ENCODE measurements at places on chromosomes 1 and 21.
A peak's percentile ranks its signal among the peaks of the same experiment; 100 is the strongest.

DNA sequence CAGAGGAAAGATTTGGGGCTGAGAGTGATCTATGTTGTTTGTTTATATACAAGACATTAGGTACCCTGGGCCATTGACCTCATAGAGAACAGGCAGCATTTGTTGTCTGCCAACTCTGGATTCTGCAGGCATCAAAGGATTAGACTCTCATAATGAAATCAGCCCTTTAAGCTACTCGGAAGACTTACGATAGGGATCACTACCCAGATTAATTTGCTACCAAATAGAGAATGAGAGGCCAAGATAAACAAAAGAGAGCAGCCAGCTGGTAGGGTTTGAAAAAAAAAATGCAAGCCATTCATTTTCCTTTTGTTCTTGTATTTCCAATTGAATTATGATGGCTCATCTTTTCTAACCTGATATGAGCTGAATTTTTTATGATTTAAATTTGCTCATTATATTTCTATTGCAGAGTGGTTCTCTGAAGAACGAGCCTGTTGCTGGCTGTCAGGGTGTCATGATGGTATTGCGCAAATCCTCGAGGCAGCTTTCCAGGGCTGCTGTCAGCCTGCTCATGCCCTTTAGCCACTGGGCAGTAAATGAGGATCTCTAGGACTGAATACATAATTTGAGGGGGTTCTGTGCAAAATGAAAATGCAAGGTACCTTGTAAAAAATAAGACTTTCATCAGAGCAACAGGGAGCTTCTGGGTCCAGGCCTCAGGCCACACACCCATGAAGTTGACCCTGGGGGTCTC lies 116.4 kb upstream of the KCNJ15 start:
- peak; percentile 82 for DNase-seq

DNA sequence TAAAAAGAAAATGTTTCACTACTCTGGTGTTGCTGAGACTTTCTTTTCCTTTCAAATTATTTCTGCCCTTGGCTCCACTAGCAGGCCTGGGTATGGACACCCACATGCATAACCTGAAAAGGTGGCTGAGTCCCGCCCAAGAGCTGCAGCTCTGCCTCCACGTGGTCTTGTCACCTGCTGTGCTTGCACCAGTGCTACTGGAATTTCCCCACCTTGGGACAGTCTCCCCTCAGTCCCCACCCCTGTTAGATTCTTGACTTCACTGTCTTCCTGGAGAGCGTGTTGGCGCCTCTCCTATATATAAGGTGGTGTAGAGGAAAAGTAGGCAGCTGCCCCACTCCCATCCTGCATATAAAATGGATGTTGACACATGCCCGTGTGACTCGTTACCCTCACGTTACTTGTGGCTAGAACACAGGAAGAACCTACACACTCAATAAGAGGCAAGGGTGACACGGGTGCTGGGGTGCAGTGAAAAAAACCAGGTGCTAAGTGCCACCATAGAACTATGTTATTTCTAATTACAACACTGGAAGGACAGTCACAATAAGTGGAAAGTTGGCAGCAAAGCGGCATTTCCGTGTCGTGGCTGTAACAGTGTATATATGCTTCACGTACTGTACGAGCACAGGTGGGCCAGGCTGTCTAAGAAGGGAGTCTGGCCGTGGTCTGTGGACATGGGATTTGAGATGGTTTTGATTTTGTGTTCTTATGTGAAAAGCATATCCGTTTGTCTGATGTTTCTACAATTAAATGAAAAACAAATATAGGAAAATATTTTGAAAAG lies 61.0 kb downstream of the POFUT2 start:
- DNase-seq: peak; percentile 36

DNA sequence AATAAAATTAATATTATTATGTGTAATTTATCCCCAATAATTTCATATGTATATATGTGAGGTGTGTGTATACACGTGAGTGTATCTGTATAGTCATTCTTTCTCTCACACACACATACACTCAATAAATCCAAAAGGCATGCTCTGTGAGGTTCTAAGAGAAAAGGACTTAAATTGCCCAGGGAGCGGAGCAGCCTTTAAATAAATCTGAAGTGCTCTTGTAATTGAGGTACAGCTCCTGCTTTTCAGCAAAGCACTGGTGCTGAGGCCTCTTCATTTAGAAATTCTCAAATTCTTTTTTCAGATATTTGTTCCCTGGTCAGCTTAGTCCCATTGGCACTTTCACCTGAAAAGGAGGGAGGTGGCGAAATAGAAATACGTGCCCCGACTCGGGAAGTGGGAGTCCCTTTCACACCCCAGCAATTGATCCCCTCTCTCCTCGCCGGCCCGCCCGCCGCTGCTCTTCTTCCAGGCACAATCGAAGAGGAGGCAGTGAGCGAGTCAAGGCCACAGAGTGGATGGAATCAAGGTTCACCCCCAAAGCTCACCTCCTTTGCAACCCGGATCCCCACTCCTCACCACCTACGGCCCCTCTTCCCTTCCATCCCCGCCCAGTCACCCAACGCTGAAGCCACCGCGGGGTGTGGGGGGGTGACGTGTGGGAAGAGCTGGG lies 944 bp downstream of the PLPPR5 start:
- DNase-seq: no peak

GRCh38 chr1:218347336-218347722 lies 2.2 kb downstream of the TGFB2 start:
- peak; percentile 73 for DNase-seq

GRCh38 chr1:153598309-153599172 lies 14.4 kb downstream of the S100A16 start:
- peak; percentile 77 for DNase-seq

DNA sequence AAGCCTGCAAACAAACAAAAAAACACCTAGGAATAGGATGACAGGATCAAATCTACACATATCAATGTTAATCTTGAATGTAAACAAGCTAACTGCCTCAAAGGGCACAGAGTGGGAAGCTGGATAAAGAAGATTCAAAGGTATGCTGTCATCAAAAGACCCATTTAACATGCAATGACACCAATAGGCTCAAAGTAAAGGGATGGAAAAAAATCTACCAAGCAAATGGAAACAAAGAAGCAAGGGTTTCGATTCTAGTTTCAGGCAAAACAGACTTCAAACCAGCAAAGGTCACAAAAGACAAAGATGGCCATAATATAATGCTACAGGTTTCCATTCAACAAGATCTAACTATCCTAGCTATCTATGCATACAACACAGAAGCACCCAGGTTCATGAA lies 16.2 kb upstream of the OR2T10 start:
- no peak for DNase-seq

DNA sequence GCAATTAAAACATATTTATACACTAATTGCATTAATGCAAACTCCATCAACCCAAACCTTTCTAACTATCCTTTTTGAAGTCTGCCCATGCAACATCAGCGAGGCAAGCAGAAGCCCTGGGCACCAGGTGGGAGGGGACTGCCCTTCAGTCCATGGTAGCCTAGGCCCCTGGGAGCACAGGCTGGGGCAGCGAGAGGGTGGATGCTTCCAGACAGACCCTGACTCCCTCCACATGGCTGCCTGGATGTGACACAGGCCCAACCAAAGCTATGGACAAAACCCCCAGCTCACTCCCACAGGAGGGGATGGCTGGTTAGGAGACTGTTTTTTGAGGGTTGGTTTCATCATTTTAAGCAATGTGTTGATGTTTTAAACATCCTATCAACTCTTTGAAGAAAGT lies 17.8 kb upstream of the LRRC47 start:
- DNase-seq: no peak

DNA sequence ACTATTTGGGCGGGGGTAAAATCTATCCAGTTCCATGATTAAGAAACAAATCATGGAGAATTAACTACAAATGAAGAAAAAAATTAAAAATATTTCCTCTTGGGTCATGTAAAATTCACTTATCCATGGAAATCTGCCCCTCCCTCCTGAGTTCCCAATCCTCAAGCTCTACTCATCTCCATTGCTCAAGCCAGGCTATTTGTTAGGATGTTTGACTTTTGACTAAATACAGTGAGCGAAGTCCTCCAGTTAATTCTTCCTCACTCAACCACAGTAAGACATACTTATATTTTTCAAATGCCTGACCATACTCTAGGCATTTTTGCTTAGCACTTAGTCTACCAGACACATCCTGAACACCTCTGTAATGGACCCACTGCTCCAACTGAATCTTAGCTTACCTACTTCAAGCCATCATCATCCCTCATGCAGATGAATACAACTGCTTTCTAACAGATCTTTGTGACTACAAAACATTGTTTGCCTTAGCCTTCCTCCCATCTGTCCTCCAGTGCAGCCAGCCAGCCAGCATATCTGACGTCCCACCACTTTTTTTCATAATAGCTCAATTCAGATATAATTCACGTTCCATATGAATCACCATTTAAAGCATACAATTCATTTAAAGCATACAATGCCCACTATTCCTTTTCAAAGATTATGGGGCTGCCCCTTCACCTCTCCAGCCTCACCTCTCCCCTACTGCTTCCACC lies 154.2 kb downstream of the RERE start:
- no peak for DNase-seq

DNA sequence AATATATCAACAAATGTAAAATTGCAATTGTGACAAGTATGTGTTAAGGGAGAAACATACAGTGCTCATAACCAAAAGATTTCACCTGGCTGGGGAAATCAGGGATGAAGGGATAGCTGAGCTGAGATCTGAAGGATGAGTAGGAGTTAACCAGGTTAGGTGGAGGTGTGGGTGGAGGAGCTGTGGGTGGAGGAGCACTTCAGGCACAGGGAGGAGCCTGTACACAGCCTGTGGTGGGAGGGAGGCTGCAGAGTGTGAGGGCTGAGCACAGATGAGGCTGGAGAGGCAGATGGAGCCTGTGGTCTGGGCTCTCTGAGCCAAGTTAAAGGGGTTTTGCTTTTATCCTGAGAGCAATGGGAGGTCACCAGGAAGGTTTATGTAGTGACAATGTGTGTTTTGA lies 111.9 kb downstream of the XCL2 start:
- no peak for DNase-seq

DNA sequence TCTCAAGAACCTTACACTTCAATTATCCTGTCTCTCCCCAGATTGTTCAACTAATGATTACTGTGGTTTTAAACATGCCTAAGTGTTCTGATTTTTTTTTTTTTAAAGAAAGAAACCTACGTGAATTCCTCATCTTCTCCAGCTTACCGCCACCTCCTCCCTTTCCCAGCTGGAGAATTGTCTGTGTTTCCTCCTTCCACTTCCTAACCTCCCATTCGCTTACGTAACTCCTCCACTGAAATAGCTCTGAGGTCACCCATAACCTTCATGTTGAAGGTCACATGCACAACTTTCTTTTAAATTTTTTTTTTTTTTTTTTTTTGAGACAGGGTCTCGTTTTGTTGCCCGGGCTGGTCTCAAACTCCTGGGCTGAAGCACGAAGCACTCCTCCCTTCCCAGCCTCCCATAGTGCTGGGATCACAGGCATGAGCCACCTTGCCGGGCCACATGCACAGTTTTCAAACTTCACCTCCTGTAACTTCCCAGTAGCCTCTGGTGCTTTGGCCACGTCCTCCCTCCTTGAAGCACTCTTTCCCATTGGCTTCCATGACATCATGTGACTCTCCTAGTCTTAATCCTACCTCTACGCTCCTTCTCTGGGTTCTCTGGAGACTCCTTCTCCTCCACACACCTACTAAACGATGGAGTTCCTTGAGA lies 9.8 kb upstream of the CAPZB start:
- no peak for DNase-seq

DNA sequence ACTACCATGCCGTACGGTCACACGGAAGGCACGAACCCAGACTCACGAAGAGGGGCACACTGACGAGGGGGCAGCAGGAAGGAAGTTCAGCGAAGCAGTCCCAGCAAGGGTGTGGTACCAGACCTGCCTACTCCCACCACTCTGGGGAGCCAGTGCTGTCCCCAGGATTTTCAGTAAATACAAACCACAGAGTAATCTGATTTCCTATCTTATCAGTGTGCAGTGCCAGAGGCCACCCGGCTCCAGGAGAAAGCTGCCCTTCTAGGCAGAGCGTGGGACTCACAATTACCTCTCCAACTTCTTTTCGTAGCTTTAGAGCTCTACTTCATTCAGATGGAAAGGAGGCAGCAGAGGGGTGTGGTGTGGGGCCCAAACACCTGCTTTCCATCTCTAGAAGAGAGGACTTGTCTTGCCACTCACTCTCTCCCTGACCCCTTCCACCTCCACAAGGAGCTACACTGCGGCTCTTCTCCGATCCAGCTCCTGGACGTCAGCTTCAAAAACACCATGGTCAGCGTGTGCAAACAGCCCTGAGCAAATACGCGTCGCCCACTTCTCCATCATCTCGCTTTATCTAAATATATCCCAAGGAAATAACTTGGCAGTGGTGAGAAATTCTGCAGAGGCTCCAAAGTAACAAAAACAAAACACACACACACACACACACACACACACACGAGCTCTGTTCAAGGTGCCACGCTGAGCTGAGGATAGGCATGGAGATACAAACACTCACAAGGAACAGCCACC lies 98.5 kb downstream of the MRPL37 start:
- DNase-seq: no peak

GRCh38 chr1:35518183-35518582 lies 39.0 kb downstream of the KIAA0319L start:
- DNase-seq: no peak

DNA sequence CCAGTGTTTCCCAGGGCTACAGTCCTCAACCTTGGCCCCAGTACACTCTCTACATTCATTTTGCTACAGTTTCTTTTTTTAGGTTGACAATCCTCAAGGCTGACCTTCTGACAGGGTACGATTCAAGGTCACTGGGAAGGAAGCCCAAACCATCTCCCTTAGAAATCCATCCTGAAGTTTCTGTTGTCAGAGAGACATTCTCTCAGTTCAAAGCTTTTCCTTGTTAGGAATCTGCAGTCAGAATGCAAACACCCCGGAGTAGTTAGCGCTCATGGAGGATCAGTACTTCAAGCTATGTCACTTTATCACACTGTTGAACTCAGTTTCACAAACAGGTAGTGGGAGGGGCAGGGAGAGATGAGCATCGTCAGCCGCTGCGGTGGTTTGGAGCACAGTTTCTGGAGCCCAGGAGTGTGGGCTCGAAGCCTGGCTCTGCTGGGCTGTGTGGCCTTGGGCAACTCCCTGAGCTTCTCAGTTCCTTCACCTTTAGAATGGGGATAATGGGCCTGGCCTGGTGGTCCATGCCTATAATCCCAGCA lies 4.2 kb downstream of the SLC2A5 start:
- no peak for DNase-seq

GRCh38 chr1:119660253-119661083 lies 12.4 kb upstream of the ZNF697 start:
- no peak for DNase-seq

DNA sequence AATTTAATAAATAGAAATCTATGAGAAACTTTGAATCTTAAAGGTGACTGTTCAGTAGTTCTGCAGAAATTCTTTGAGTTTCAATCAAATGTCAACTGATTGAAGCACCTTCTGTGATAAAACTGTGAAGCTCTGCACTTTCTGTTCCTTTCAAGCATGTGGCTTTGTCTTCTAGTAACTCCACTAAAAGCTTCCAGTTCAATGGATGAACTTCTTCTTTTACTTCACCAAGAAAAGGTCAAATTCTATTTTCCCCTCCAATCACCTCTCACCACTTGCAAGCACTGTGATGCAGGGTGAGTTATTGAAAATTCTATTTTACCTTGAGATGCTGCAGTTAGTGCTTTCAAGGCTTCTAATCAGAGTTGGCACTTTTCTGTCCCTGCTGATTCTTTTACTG lies 515.3 kb upstream of the B3GALT2 start:
- DNase-seq: no peak

- no peak for DNase-seq
These were observed 62.7 kb downstream of the GPATCH2 start for GRCh38 chr1:217568200-217568599.

GRCh38 chr1:53661496-53661895 lies 77.5 kb downstream of the GLIS1 start:
- DNase-seq: no peak

GRCh38 chr1:16371725-16372124 lies 4.7 kb downstream of the SZRD1 start:
- peak; percentile 80 for DNase-seq

- peak; percentile 37 for DNase-seq
These were observed 43.6 kb downstream of the EPHB2 start for GRCh38 chr1:22754106-22754768.

Data from M059J (cell line).